ENCODE measurements at places on chromosomes 4 and X.

GRCh38 chr4:83510442-83510841, 25.5 kb upstream of the GPAT3 start:
- DNase-seq: no peak

DNA sequence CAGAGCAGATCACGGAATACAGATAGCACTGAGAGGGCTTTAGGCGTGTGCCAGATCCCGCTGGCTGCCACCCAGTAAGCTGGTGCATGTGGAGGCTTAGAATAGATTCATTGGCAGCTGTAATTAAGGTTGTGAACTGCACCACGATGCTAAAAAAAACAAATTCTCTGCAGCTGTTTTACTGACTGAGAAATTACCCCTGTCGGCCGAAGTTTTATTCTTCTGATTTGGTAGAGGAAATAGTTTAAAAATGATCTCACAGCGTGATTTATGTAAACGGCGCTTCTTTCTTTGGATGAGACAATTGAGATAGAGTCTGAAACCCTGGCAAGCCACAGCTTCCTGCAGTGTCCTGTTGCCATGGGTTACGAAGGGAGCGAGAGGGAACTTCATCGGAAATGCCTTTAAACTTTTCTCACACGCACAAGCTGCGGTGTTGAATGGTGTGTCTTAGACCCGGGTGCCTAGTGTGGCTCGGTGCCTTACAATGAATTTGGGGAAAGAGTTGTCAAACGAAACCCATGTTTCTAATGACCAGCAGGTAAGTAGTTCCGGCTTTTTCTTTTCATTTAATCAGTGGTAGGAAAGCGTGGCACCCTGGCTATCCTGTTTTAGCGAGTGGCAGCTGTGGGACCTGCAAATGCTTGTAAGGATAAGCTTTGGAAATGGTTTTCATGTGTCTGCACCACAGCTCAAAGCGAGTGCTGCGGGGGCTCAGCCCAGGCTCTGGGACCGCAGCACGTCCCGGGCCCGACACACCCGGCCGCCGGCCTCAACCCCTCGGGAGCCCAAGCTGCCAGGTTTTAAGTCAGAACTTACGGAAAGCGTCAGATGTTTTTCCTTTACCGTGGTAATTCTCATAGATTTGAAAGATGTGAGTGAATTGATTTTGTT, 71.7 kb upstream of the HGFAC start:
- no peak for DNase-seq

DNA sequence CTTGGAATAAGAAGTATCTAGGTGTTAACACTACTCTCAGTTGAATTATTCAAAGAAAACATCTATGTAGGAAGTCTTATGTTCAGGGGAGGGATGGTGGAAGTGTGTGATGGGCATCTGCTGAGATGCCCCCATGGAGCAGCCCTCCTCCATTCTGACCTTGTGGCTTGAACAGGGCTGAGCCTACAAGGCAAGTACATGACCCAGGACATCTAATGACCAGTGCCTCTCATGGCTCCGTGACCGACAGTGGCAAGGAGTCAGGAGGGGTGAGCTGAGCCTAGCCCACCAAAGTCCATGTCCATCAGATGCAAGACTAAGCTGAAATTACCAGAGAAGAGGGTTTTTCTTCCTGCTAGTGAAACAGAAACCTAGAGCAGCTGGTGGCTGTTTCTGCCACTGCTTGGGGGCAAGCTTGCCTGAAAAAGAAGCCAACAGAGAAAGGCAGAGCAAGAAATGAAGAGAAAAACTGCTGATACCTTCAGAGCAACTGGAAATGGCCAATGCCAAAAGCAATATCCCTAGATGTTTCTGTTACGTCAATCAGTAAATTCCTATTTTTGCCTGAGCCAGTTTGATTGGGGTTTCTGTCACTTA, 113.5 kb downstream of the TSPAN5 start:
- DNase-seq: no peak

- DNase-seq: no peak
Measured at GRCh38 chr4:122456231-122457116, at the start of gene IL2. Gene IL2 (minus strand): TSS chr4:122456725. CDS start chr4:122456440, 285 bp downstream.

DNA sequence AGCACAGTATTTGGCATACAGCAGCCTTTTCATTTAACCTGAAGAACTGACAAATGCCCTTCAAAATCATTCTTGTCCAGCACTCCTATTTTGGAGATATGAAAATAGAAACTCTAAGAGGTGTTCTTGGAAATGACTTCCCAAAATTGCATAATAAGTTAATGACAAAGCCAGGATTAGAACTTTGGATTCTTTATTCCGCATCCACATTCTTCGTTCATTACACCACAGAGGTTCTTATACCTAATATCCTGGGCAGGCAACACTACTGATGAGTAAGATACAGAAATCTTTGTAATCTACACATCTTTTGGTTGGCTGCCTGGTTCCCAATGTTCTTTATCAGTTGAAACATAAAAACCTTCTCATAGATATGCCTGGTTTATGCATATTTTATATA, 5.9 kb downstream of the COL25A1 start:
- DNase-seq: no peak

Data from thyroid gland (tissue), 4 donors.